ENCODE measurements at places on chromosomes 1 and 21.

GRCh38 chr1:46303872-46304326, 401 bp downstream of the UQCRH start:
- no peak for DNase-seq

DNA sequence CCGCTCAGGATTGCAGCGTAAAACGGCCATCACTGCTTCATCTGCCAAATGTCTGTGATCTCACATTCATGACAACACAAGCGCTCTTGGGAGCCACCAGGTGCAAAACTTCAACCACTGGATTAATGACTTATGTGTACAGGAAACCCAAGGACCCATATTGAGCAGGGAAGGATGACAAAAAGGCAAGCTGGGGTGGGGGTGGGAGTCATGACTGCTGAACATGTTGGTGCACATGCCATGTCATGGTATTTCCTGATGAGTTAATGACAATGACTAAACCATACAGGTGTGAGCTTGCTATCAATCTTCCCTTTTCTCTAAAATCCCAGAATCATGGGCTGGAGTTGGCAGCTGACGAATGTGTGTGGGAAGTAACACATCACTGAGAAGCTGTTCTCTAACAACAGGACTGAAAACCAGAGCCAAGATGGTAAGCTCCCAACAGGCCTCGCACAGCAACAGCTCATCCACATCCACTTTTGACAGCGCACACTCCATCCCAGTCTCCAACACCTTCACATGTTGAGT, 3.1 kb upstream of the SH2D5 start:
- DNase-seq, result peak; percentile 17

DNA sequence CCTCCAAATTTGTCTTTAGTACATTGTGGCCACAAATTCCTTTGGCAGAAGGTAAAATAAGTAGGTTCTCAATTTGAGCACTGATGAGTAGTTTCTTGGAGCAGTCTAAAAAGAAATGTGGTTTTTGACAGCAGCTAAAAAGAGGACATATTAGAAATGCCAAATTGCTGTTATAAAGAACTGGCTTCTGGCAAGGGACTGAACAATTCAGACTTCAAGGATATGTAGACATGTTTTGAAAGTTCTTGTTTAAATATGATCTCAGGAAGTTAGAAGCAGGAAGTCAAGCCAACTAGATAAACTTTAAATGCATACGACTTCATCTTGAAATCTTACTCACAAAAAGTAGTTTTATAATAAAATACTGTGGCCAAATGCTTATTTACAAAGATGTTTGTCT, 18.8 kb downstream of the C1orf52 start:
- DNase-seq, result no peak

GRCh38 chr1:77467741-77468140, 185.9 kb downstream of the AK5 start:
- DNase-seq, result no peak

GRCh38 chr1:186033847-186034271, 299.7 kb downstream of the HMCN1 start:
- peak; percentile 18 for DNase-seq

GRCh38 chr1:62285984-62286785, 33.0 kb downstream of the KANK4 start:
- DNase-seq, result peak; percentile 64

GRCh38 chr1:167782946-167783345, 61.2 kb downstream of the MPZL1 start:
- no peak for DNase-seq

DNA sequence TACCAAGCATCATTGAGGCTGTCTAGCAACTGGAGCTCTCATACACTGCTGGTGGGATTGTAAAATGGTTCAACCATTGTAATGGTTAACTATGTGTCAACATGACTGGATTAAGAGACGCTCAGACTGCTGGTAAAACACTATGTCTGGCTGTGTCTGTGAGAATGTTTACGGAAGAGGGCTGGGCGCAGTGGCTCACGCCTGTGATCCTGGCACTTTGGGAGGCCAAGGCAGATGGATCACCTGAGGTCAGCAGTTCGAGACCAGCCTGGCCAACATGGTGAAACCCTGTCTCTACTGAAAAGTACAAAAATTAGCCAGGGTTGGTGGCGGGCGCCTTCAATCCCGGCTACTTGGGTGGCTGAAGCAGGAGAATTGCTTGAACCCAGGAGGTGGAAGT, 4.8 kb upstream of the FCRLA start:
- DNase-seq, result peak; percentile 23

DNA sequence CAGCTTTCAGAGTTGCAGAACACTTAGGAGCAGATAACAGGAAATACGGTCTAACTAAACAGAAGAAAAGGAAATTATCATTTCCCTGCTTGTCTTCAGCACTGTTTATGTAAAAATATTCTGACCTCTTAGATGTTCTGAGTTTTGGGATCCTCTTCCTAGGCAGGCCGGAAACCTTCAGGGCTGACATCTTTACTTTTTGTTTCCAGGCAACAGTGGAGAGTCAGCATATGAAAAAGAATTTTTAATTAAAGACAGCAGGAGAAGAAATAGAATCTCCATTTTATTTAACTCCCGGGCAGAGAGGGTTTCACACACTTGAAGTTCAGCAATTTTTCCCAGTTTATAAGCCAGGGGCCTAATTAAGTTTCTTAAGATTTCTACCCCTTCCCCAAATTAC, 5.1 kb upstream of the RIPPLY3 start:
- DNase-seq, result no peak

DNA sequence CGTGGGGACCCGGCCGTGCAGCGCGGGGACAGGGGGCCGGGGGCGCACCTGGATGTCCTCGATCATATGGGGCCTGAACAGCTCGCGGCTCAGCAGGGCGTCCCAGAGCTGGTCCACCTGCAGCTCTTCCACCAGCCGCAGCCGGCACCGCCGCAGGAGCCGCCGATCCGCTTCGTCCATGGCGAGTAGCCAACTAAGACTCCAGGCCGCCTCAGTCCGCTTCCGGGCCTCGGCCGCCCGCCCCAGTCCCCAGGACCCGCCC, at the start of gene CASP9:
CASP9 (minus strand) TSS at position 195 of the 262 bp plus-strand sequence; CDS start at position 180, 15 bp downstream.
- no peak for DNase-seq

GRCh38 chr1:94095744-94096469, 25.0 kb downstream of the ABCA4 start:
- DNase-seq, result no peak

GRCh38 chr1:240496941-240497340, 115.0 kb downstream of the GREM2 start:
- DNase-seq, result no peak

DNA sequence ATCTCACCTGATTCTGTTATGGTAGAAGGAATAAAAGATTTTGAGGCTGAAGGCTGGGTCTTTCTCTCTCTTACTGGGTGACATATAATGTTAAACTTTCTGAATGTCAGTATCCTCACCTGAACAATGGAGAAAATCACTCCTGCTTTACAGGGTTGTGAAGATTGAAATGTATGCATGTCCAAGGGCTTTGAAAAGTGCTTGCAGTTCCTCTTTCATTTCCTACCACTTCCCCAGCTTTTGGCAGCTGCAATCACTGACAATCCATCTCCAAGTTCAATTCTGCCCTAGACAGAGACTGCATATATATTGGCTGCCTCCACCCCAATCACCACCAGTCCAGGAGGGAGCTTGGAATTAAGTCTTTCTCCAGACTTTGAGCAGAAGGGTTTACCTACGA, 39.8 kb downstream of the FAM78B start:
- no peak for DNase-seq

- peak; percentile 68 for DNase-seq
These were observed 2.5 kb downstream of the FMN2 start for GRCh38 chr1:240094041-240094722.
